ENCODE measurements at places on chromosomes 6 and 20. TPM values are rescaled to one million over a fixed set of nuclear protein-coding genes. Genes with fewer than 3 reads are reported as not detected.

The CST2 gene
- total RNA-seq: not detected

The CST4 gene
- not detected for total RNA-seq

The CD40 gene
- not detected for total RNA-seq

The ATP6V1G2 gene
- 2.1 TPM for total RNA-seq

GRCh38 chr6:6057442-6058053 is 50.8 kb upstream of the NRN1 start:
- peak; percentile 38 for DNase-seq

DNA sequence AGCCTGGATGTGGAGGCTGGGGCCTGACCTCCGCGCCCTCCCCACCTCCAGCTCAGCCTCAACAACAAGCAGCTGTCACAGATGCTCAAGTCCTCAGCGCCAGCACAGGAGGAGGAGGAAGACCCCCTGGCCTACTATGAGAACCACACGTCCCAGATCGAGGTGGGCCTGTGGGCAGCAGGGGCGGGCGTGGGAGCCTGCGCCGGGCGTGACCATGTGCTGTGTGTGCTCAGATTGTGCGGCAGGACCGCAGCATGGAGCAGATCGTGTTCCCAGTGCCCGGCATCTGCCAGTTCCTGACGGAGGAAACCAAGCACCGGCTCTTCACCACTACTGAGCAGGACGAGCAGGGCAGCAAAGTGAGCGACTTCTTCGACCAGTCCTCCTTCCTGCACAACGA is 23.5 kb downstream of the UQCC2 start:
- DNase-seq: no peak

- DNase-seq: no peak
Observed at GRCh38 chr20:60984666-60985065, 267.4 kb upstream of the CDH4 start.

- DNase-seq: peak; percentile 62
Observed at GRCh38 chr6:46925563-46926253, 4.0 kb upstream of the ADGRF5 start.

GRCh38 chr6:11527274-11527870 is 10.2 kb upstream of the TMEM170B start:
- DNase-seq: no peak

DNA sequence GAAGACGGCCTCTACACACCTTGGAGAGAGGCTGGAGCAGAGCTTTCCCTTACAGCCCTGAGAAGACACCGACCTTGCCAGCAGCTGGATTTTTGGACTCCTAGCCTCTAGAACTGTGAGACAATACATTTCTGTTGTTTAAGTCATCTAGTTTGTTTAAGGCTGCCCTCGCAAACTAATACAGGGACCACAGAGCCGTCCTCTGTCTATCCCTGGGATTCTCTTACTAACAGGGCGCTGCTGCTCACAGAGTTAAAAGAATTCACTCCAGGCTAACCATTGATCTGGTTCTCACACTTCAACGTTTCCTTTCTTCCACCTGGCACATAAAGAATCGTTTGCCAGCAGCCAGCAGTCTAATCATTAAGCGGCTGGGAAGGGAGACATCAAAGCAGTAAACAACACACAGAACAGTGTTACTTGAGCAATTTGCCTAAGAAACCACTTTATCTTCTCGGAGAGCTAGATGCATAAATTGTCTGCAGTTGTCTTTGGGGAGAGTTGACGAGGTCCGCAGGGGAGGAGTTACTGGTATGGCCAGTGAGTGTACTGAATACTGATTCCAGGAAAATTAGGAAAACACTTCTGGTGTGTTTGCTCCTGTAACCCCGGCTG is 103.5 kb upstream of the AKAP12 start:
- DNase-seq: no peak

DNA sequence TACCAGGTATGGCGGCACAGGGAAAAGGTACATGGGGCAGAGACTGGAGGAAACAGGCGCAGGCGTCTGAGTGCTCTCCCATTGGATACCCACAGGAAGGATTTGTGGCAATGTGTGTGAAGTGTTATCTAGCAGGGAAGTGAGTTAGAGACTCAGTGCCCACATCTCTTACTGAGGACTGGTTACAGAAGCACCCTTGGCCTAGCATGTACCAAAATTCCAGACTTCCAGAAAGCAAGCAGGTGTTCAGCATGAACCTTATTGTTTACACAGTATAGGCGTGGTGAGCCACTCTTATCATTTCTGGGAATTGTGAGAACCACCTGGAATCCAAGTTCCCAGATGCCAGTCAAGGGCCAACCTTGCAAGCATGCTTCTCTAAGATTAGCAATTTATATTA is 14.2 kb downstream of the MANBAL start:
- DNase-seq: no peak

- no peak for DNase-seq
Observed at GRCh38 chr6:15389084-15389764, 143.4 kb downstream of the JARID2 start.

DNA sequence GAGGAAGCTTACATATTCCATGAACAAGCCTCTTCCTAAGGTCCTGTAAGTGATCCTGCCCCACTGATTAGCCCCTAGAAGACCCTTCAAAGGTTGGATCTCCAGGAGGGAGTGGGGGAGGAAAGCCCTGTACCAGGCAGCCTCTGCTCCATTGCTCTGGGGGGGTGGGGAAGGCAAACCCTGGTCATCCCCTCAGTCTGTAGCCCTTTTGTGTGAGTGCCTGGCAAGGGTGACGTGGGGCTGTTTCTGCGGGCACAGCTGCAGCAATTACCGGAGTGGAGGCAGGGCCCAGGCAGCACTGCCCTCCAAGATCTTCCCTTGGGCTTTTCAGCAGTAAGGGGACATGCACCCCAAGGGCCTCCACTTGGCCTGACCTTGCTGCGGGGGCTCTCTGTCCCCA is at the start of gene MOG:
Gene MOG (plus strand): TSS at position 295 of the 400 bp plus-strand sequence. CDS start 118 bp downstream, outside the sequence.
- DNase-seq: no peak

- no peak for DNase-seq
Observed at GRCh38 chr20:4864311-4864752, 137.0 kb downstream of the SLC23A2 start.

DNA sequence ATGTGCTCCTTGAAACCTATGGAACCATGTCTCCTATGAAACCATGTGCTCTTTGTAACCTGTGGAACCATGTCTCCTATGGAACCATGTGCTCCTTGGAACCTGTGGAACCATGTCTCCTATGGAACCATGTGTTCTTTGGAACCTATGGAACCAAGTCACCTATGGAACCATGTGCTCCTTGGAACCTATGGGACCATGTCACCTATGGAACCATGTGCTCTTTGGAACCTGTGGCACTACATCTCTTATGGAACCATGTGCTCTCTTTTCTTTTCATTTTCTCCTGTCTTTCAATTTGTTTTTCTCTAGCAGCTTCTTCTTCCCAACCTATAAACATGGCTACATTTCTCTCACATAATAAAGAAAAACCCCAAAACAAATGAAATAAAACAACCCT is 11.9 kb upstream of the CCN2 start:
- DNase-seq: no peak

DNA sequence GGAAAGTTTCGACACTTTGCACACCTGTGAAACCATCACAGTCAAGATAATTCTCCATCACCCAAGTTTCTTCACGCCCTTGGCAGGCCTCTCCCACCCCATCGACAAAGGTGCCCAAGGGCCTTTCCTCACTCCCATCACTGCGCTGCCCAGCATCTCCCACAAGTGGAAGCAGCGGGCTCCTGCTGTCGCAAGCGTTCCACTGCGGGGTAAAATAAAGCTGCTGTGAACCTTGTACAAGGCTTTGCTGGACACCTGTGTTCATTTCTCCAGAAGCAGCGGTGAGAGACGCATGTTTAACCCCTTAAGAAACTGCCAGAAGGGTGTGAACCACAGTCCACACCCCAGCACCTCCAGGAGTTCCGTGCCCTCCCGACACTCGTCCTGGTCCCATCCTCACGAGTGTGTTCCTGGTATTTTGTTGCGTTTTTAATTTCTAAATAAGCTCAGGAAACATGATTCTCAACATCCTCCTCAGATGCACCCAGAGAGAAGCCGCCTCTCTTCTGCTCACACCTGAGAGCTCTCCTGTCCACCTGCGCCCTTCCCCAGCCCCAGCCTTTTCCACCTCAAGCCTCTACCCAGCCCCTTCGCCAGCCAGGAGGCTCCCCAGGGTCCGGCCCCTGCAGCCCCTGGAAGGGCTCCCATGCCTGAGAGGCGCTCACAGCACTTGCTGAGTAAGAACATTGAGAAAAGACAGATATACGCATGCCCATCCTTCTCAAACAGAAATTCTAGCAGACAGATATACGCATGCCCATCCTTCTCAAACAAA is 97.5 kb downstream of the TAF4 start:
- no peak for DNase-seq

- DNase-seq: no peak
Observed at GRCh38 chr6:151257985-151258445, 18.2 kb downstream of the AKAP12 start.

DNA sequence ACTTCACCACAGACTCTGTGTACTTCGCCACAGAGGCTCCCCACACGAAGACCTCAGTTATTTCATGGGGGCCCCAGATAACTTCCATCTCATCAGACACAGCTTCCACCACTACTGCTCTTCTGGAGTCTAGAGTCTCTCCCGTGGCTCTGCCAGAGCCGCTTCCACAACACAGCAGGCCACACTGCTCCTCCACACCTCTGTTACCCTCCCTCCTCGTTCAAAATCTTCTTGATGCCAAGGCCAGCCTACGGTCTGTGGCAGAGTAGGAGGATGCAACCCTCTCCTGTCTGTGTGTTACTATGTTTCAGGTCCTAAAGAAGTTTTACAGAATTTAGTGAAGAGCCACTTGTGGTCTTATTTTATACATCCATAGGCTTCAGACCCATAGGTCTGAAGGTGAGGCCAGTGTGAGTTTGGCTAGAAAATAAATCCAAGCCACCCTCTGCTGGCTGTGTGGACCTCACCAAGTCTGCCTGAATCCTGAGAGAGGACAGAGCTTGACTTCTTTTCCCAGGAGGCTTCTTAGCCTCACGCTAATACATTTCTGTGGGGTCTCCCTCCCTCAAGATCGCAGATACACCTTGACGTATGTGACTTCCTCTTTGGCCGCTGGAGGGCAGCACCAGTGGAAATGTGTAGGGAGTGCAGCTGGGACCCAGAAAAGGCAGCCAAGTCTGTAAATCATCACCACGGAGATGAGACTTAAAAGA is 197.7 kb downstream of the FAXC start:
- peak; percentile 28 for DNase-seq

GRCh38 chr6:43243664-43244321 is 512 bp downstream of the TTBK1 start:
- no peak for DNase-seq
